Trophoblast cell (in vitro differentiated cells and primary cell): ENCODE measurements at places on chromosomes 7 and 10.

GRCh38 chr10:11158080-11158479 lies 140.4 kb downstream of the CELF2 start:
- no peak for DNase-seq

GRCh38 chr10:57018452-57018851 lies 657.4 kb upstream of the ZWINT start:
- DNase-seq: no peak

- DNase-seq: no peak
Observed at GRCh38 chr10:127293640-127294039, 97.2 kb upstream of the INSYN2A start.

DNA sequence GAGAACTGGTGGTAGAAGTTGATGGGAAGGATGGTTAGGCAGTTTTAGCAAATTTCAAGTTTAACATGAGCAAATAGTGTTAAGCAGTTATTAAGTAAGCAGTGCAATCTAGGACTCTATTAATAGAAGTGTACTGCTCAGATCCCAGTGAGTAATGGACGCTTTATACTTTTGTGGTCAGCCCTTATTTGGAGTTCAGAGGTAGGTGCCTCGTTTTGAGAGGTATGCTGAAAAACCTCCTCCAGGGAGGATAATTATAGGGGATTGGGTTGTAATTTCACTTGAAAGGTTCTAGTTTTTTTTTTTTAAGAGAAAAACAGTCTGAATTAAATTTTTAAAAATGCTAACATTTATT lies 33.5 kb upstream of the CCDC7 start:
- no peak for DNase-seq

GRCh38 chr7:154699417-154699816 lies 303.5 kb downstream of the PAXIP1 start:
- DNase-seq: no peak

DNA sequence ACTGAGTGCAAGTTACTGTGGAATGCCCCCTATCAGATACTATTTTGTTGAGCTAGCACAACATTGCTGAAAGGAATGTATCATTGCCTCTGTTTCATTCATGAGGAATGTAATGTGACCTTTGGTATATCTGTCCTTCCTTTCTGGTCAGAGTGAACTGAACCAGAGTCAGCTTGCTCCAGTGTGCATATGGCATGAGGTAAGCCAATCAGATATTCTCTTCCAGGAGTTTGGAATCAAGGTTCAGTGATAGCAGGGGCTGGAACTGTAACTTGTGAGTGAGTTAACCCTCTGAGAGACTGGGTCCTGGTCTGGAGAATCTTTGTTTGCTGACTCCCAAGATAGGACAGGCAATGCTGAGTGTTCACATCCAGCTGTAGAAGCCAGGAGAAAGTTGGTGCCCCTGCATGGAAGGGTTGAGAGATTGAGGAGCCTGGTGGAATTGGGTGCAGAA lies 45.3 kb upstream of the OSBPL3 start:
- no peak for DNase-seq

DNA sequence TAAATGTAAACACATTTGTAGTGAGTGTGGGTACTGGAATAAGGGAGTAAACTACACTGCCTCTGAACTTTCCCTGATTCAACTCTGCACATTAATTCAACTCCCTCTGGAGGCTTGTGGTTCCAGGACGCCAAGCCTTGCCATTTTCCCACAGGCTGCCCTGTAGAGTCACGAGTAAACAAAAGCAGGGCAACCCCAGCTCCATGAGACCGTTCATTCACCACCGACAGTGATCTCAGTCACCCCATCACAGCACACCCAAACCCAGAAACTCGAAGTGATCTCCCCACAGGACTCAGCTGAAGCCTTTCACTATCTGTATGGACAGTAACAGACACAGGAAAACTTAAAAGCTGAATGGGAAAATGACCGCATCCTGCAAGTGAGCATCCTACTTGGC lies 218.8 kb upstream of the FRMD4A start:
- no peak for DNase-seq

GRCh38 chr7:137601642-137602041 lies 245.1 kb downstream of the DGKI start:
- DNase-seq: no peak

DNA sequence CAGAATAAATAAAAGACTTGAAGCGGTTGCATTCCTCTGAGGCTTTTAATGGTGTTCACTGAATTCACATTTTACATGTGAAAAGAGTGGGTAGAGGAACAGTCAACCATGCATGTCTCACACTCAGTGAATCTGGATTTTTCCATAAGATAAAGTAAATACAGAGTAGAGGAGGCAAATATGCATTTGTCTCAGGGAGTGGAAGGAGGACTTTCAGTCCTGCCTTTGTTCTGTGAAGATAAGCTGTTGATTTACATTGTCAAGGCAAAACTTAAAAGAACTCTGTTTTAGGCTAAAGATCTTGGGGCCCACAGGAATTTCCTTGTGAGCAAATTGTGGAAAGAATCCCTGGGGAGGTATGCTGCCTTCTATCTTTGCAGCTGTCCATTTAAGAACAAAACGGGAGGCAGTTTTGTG lies 825.3 kb upstream of the MBL2 start:
- no peak for DNase-seq

DNA sequence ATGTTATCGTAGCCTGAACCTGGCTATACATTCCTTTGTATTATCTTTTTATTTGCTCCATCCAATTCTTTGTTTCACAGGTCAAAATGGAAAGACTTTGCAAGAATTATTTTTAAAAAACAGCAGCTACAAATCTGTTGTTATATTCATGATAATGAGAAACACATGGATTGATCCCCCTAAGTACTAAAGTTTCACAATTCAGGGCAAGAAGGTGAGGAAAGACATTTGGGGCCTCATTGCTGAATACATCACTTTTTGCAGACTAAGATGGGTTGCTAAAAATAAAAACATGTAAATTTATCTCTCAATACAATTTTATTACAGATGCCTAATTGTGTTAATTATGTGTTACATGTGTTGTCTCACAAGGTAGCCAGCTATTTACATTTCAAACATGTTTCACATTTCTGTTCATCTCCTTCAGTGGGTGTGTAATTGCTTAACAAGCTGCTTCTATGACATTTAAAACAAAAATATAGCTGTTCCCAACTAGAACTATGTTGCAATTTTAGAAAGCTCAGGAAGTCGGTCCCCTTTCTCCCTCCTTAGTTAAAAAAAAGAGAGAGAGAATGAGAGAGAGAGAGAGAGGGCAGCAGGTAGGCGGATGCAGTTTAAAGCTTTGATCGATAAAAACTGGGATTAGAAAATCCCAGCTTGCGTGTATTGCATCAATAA lies 606.3 kb upstream of the FZD8 start:
- no peak for DNase-seq

DNA sequence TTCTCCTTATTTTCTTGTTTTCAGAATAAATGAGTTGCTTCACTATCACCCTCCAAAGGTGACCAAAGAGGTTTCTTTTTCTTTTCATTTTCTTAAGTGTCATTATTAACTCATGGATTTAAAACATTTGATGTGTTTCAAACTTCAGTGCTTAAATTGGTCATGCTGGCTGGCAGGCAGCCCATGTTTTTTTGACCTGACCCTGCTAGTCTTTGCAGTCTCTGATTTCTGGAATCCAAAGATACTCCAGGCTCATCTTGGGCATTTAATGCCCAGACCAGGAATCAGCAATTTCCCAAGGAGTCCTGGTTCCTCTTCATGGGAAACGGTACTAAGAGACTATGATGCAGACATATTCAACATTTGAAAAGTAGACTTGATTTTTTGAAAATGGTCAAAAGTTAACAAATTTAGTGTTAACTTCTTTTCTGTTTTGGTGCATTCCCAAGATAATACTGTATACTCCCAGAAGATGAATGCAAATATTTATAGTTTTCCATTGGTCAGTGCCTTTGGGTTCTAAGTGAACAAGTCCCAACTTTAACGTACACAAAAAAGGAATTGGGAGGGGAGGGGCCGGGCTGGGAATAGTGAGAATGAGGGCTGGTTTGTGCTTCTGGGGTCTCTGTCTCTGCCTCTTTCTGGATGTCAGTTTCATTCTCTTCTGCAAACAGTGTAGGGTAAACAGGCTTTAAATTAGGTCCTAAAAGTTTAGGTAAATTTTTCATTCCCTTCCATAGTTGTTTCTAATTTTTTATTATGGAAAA lies 19.8 kb downstream of the NUB1 start:
- no peak for DNase-seq

DNA sequence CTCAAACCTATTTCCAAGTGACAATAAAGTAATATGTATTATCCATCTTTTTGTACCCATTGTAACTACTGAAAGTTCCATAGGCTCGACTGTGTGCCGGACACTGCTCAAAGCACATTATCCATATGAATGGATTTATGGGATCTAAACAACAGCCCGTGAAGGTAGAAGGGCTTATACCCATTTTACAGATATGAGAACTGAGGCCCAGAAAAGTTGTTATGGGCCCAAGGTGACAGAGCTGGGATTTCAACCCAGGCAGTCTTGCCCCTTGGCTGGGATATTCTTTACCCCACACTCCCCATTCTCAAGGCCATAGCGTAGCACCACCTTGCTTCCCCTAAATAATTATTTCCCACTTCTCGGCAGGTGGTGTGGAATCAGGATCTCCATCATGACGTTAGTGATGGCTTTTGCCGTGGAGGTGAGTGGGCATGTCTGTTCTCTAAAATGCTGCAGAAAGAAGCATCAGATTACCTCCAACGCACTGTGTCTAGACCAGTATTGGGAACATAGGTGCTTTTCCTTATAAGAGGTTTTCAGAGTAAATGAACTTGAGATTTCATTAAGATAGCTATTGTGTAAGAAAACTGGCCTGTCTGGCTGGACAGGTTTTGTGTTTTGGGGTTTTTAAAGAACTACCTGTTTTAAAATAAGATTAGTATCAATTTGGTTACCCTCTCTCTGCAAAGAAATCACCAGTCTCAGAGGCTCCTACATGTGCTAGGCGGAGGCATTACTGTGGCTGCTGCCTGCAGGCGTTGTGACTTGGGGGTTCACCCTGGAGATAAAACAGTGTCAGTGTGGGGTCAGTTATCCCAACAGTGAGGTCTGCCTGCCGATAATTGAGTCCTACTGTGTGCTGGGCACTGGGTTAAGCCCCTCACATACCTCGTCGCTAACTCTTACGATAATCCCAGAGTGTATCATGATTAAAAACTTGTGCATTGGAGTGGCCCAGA lies 85.1 kb upstream of the SDK1 start:
- DNase-seq: peak; percentile 9

DNA sequence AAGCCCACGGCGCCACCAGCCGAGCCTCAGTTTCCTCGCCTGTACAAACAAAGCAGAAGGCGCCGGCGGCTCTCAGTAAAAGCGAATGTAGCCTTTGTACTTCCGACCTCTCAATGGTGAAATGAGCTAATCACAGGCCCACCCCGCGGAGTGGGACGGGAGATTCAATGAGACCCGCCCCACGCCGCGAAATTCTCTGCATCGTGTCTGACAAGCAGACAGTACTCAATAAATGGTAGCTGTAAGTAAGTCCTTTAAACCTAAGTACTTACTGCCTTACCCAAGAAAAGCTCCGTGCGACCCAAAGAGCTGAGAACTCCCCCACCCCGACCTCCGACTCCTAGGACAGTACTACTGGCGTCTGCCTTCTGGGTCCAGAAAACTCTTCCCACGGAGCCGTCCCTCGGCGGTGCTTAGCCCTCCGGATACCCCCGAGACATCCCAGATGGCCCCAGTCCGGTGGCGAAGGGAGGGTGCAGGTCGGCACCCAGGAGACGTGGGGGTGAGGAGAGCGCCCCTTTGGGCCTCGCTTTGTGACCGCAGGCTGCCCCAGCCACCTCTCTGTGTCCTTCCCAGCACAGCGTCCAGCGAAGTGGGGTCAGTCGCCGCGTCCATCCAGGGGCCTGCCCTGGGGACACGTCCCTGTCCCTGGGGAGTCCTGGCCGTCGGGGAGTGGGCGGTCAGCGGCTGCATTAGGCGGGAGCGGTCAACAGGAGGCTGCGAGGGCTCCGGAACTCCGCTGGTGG lies 972 bp upstream of the CXCL12 start:
- DNase-seq: no peak

DNA sequence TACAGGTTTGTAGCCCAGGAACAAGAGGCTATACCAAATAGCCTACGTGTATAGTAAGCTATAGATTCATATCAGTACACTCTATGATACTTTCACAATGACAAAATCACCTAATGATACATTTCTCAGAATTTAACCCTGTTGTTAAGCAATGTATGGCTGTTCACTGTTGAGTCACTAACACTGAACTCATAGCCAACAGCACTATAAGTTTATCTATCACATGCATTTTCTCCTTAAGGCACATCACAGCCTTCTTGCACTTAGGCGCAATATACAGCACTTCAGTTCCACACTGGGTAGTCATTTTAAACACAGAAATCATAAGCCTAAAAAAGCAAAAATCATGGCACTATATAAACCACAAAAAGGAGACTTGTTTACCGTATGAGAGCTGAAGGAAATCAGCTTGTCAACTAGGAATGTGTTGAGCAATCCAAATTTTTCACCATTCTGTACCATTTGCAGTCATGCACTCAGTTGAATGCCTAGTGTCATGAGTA lies 45.6 kb downstream of the ZNF438 start:
- DNase-seq: peak; percentile 19

GRCh38 chr7:150942591-150943452 lies 35.3 kb downstream of the KCNH2 start:
- no peak for DNase-seq

DNA sequence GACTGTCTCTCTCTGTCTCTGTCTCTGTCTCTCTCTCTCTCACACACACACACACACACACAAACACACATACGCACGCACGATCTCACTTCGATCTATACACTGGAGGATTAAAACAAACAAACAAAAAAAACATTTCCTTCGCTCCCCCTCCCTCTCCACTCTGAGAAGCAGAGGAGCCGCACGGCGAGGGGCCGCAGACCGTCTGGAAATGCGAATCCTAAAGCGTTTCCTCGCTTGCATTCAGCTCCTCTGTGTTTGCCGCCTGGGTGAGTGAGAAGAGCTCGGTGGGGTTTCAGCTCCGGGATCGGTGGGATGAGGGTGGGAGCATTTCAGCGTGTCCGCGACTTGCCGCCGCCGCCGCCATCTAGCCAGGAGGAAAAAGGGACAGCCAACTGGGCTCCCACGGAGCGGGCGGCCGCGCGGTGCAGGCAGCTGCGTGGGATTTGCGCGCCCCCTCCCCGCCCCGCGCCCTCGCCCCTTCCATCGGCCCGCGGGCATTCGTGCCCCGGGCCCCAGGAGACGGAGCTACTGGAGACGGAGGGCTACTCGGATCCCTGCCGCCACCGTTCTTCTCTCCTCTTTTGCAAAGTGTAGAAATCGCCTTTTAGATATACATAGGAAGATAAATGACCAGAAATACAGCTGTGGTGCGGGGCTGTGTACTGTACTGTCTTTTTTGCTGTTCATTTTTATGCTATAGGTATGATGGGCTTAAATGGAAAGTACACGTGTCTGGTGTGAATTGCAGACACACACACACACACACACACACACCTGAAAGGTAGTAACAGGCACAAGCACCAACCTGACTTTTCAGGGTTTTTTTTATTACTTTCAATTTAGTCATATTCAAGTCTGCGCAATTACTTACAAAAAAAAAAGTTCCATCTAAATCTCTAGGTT lies 581 bp downstream of the PTPRZ1 start:
- DNase-seq: peak; percentile 18

- DNase-seq: no peak
Observed at GRCh38 chr7:25968205-25968993, 183.6 kb upstream of the NFE2L3 start.
